ENCODE measurements at places on chromosomes 1 and 21.
A peak's percentile ranks its signal among the peaks of the same experiment; 100 is the strongest.

DNA sequence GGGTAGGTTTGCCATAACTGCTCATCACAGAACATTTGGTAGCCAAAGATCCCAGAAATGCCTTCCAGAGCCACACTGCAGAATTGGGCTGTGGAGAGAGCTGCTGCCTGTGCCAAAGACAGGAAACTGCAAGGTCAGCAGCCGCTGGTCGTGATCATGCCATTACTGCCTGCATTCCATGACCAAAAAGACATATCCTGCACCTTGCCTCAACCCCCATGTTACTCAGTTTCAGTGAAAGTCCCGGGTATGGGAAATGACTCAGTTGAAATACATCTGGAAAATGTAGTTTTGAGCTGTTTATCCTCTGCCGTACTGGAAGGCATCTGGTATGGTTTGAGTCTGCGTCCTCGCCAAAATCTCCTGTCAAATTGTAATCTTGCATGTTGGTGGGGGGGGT is 161.7 kb downstream of the FCRL5 start:
- no peak for DNase-seq

GRCh38 chr1:245869847-245870246 is 637.2 kb downstream of the SMYD3 start:
- no peak for DNase-seq

DNA sequence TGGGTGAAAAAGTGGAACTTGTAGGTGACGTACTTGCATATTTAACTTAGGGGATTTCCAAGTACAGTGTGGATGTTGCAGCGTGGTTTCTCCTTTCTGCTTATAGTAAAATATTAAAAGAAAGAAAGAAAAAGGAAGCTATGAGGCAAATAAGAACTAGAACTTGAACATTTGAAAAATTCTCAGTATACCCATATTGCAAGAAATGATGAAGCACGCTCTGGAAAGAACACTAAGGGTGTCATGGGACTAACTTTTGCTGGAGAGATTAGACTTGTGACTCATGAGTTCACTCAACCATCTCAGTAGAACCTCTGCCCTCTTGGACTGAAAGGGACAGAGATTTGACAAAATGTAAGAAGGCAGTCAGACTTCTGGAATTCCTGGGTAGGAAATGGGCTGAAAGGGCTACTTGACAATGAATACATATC is 704.5 kb upstream of the ADGRL4 start:
- DNase-seq: no peak

DNA sequence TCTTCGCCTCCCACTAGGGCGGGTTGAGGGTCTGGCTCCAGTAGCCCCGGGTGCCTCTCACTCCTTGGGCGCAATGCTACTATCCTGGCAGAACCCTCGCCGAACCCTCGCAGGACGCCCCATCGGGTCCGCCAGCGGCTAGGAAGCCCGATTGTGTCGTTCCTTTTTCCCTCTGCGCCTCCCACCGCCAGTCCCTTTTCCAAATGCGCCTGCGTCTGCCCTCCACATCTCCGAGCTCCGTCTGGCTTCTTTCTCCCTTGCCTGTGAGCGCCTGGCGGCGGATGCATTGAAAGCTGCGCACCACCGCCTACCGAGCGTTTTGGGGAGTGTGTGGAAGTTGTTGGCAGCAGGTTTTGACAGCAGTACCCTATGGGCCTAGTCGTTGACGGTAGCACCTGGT is 1.0 kb upstream of the DIRAS3 start:
- DNase-seq: peak; percentile 76

DNA sequence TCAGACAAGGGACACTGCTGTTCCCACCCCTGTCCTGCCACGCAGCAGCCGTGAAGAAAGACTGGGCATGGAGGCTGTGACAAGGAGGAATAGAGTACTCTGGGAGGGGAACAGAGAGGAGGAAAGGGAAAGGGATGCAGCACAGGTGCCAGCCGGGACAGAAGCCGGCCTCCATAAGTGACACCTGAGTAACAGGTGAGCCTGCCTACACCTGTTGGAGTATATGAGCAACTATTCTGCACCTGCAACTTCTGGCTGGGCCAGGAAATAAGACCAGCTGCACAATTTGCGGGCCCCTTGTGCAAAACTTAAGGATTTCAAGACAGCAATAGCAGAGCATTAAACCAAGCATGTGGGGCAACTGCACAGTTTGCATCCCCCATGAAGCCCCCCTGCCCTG is 72.5 kb upstream of the GOLT1A start:
- DNase-seq: no peak

GRCh38 chr1:168069384-168069783 is 67.3 kb downstream of the GPR161 start:
- no peak for DNase-seq

DNA sequence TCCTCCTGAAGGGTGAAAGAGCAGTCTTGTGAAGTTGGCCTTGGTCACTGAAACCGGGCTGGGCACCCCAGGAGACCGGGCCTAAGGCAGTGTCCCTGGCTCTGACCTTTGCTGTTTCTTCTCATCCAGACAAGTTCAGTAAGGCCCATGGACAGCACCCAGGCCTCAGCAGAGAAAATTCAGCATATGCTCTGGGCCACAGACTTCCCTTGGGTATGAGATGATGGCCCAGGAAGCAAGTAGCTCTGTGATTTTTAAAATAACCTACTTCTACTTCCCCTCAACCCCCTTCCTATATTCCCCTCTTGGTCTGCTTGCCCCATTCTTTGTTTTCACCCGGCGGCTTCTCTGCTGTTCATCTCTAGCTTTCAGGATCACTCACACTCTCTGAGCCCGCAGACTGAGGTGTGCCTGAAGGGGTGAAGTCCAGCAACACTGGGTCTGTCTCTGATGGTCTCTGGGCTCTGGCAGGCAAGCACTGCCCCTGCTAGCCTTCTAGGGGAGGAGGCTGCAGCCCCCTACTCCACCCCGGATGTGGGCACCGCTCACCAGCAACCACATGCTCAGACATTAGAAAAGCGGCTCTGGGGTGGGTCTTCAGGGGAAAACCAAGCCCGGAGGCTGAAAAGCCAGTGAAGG is 2.9 kb upstream of the GPR25 start:
- DNase-seq: no peak

DNA sequence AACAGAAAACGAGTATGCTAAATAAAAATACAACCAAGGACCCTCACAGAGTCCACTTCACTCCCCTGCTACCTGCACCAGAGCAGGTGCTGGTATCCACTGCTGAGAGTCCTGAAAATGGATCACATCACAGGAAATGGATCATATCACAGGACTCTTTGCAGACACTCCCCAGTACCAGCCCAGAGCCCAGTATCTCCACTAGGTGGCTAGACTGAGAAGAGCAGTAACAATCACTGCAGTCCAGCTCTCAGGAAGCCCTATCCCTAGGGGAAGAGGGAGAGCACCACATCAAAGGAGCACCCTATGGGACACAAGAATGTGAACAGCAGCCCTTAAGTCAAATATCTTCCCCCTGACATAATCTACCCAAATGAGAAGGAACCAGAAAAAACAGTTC is 28.0 kb downstream of the AGBL4 start:
- no peak for DNase-seq
